ENCODE measurements at places on chromosomes 5 and 9.
A peak's percentile ranks its signal among the peaks of the same experiment; 100 is the strongest.

DNA sequence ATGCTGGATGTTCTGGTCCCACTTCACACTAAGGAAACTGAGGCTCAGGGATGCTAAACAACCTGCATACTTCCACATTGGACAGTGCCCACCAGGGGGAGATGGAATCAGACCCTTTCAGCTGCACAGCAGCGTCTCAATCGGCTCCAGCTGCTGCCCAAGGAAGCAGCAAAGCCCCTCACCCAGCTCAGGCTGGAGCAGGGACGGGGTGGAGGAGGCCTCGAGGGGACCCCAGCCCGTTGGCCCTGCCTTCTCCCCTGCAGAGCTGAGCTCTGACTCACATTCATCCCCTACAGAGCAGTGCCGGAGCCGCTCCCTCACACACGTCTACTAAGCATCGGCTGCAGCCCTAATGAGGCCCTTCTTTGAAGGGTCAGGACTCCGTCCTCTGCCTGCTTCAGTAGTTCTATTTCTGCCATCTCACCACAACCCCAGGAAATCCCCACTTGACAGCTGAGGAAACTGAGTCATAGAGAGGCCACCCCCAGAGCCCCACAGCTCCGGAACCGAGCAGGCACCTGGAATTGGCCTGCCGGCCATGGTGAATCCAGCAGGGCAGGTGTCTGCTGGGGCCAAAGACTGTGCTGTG, 21.5 kb upstream of the SUSD3 start:
- H3K27me3 ChIP-seq = no peaks in the 10 kb centered on the region
- peaks cover 36% of the 10 kb centered on the region for H3K36me3 ChIP-seq
- no peak for DNase-seq
- H3K4me1 ChIP-seq = peaks cover 52% of the 10 kb centered on the region
- H3K4me3 ChIP-seq = no peak overlapping the region

GRCh38 chr5:131976414-131977211, 31.1 kb upstream of the MEIKIN start:
- DNase-seq = no peak
- peaks cover 4% of the 10 kb centered on the region for H3K36me3 ChIP-seq
- H3K27me3 ChIP-seq = no peaks in the 10 kb centered on the region
- H3K4me3 ChIP-seq = no peak overlapping the region
- H3K27ac ChIP-seq = no peak overlapping the region
- H3K4me1 ChIP-seq = peaks cover 57% of the 10 kb centered on the region

DNA sequence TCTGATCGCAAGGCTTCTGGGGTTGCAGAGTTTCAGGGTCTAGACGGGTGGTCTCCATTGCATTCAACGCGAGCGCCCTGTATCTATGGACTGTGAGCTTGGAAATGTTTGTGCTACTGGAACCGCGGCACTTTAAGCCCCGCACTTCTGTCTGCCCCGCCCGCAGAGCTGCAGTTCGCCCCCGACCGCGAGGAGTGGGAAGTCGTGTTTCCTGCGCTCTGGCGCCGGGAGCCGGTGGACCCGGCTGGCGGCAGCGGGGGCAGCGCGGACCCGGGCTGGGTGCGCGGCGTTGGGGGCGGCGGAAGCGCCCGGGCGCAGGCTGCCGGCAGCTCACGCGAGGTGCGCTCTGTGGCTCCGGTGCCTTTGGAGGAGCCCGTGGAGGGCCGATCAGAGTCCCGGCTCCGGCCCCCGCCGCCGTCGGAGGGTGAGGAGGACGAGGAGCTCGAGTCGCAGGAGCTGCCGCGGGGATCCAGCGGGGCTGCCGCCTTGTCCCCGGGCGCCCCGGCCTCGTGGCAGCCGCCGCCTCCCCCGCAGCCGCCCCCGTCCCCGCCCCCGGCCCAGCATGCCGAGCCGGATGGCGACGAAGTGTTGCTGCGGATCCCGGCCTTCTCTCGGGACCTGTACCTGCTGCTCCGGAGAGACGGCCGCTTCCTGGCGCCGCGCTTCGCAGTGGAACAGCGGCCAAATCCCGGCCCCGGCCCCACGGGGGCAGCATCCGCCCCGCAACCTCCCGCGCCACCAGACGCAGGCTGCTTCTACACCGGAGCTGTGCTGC, 1.0 kb downstream of the ADAMTS19 start:
- DNase-seq = no peak
- no peaks in the 10 kb centered on the region for H3K36me3 ChIP-seq

DNA sequence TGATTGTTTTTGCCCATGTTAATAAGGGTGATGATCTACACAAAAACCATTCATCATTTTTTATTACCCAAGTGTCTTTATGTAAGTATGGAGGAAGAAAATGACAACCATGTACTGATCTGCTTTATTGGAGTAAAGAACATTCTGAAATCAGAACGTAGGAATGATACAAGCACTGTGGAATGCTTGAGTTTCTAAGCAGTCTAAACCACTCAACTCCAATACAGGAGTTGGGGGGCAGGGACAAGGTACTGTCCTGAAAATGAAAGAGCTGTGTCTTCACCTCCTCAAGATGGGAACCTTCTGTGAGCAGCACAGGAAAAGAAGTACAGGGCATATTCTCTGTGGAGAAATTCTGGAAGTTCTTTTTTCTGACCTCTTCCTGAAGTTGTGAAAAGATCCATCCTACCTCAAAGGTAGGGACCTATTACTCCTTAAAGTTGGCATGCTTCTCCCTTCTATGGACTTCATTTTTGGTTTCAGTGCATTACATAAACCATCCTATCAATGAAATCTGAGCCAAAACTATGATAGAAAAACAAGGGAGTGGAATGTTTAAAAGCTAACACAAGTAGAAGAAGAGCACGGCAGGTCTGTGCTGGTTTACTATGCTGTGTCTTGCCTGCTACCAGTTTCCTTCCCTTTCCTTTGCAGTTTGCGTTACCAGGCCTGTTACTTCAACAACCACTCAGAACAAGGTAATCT, 202.6 kb downstream of the SEMA5A start:
- H3K4me3 ChIP-seq = no peak overlapping the region
- no peak for DNase-seq
- H3K27me3 ChIP-seq = no peaks in the 10 kb centered on the region
- H3K27ac ChIP-seq = no peak overlapping the region

DNA sequence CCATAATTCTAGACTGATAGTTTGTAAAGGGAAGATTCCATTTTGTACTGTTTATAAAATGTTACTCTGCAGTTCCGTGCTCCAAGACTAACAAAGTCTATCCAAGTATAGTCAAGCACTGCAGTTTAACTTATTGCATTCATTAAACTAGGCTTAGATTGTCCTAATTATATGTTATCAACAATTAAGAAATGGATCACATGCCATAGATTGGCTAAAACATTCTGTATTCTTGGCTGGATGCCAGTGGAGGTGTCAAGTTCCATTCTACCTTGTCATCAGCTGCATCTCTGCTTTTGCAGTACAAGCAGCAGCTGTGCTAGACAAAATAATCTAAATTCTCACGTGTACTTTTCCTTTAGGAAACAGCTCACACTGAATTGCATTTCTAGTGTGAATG, 69.4 kb upstream of the MEF2C start:
- no peaks in the 10 kb centered on the region for H3K4me1 ChIP-seq
- no peak overlapping the region for H3K27ac ChIP-seq
- H3K27me3 ChIP-seq = peaks cover 4% of the 10 kb centered on the region
- H3K36me3 ChIP-seq = no peaks in the 10 kb centered on the region
- no peak overlapping the region for H3K4me3 ChIP-seq

DNA sequence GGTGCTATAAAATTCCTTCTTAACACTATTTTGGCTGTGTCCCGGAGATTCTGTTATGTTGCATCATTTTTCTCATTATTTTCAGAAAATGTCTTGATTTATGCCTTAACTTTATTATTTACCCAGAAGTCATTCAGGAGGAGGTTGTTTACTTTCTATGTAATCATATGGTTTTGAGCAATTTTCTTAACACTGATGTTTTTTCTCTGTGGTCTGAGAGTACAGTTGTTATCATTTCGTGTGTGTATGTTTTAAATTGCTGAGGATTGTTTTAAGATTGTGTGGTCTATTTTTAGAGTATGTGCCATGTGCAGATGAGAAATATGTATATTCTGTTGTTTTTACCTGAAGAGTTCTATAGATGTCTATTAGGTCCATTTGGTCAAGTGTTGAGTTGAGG, 498.1 kb upstream of the ZNF608 start:
- H3K36me3 ChIP-seq = no peaks in the 10 kb centered on the region
- H3K27ac ChIP-seq = no peak overlapping the region
- H3K27me3 ChIP-seq = no peaks in the 10 kb centered on the region
- no peak overlapping the region for H3K4me3 ChIP-seq
- H3K4me1 ChIP-seq = no peaks in the 10 kb centered on the region

GRCh38 chr5:23353286-23353685, 154.1 kb upstream of the PRDM9 start:
- no peak overlapping the region for H3K4me3 ChIP-seq
- no peak overlapping the region for H3K27ac ChIP-seq
- no peaks in the 10 kb centered on the region for H3K36me3 ChIP-seq
- H3K27me3 ChIP-seq = no peaks in the 10 kb centered on the region
- DNase-seq = no peak

DNA sequence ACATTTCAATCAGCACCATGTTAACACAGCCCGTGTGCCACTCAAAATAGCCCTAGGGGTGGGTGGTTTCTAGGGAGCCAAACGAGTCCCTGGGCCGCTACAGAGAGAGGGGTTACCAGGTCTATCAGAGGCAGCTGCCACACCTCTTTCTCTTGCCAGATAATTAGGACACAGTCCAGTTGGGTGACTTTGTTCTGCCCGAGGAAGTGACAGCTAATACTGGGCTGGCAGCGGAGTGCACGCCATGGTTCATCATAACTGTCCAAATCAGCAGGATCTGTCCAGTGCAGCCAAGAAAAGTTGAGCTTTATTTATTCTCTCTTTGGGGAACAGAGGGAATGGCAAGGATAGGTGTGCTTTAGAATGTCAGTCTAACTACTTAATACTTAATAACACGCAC, 583.8 kb downstream of the BRINP1 start:
- H3K27ac ChIP-seq = no peak overlapping the region
- H3K4me3 ChIP-seq = no peak overlapping the region
- no peaks in the 10 kb centered on the region for H3K4me1 ChIP-seq
- no peaks in the 10 kb centered on the region for H3K36me3 ChIP-seq
- no peaks in the 10 kb centered on the region for H3K27me3 ChIP-seq
- no peak for DNase-seq

DNA sequence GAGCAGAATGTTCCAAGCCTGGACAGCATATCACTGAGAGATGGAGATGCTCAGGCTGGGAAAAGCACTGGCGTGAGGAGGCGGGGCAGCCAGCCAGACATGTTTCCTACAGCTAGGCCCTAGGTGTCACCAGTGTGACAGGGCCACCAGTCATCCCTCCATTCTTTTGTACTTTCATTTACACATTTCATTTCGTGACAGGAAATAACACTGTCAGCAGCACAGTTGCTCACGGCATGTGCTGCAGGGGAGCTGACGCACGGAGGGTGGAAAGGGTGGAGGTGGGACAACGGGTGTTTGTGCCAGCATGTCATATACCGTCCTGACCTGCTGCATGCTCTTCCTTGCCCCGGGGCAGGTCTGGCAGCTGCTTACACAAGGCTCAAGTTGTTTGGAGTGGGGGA, 14.8 kb upstream of the CEMIP2 start:
- peaks cover 53% of the 10 kb centered on the region for H3K4me1 ChIP-seq
- peak overlapping the region; percentile 72 for H3K4me3 ChIP-seq
- H3K27ac ChIP-seq = peak overlapping the region; percentile 99
- no peaks in the 10 kb centered on the region for H3K27me3 ChIP-seq

GRCh38 chr5:155738616-155739015, 588.3 kb upstream of the SGCD start:
- DNase-seq = no peak
- no peaks in the 10 kb centered on the region for H3K36me3 ChIP-seq
- peaks cover 10% of the 10 kb centered on the region for H3K27me3 ChIP-seq
- H3K4me3 ChIP-seq = no peak overlapping the region

GRCh38 chr5:143682246-143682905, 129.6 kb upstream of the HMHB1 start:
- no peak overlapping the region for H3K27ac ChIP-seq
- H3K4me1 ChIP-seq = peaks cover 31% of the 10 kb centered on the region
- peaks cover 4% of the 10 kb centered on the region for H3K27me3 ChIP-seq
- no peak for DNase-seq
- H3K36me3 ChIP-seq = no peaks in the 10 kb centered on the region
- H3K4me3 ChIP-seq = no peak overlapping the region

DNA sequence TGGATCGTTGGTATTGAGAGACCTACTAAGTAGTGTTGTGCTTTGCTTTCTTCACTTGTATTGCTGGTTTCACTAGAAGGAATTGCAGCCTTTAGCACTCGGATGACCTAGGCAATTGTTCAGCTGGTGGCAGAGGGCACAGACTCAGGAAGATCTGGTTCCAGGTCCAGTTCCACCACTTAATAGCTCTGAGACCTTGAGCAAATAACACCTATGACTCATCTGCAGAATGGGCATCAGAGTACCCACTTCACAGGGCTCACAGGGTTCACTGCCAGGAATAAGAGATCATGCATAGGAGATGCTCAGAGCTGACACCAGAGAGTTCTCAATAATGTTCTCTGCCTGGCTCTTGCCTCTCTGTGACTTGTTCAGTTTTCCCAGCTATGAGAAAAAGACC, 133.6 kb downstream of the SIL1 start:
- no peaks in the 10 kb centered on the region for H3K36me3 ChIP-seq
- no peak overlapping the region for H3K4me3 ChIP-seq
- H3K27ac ChIP-seq = no peak overlapping the region
- H3K4me1 ChIP-seq = peaks cover 13% of the 10 kb centered on the region
- no peak for DNase-seq

DNA sequence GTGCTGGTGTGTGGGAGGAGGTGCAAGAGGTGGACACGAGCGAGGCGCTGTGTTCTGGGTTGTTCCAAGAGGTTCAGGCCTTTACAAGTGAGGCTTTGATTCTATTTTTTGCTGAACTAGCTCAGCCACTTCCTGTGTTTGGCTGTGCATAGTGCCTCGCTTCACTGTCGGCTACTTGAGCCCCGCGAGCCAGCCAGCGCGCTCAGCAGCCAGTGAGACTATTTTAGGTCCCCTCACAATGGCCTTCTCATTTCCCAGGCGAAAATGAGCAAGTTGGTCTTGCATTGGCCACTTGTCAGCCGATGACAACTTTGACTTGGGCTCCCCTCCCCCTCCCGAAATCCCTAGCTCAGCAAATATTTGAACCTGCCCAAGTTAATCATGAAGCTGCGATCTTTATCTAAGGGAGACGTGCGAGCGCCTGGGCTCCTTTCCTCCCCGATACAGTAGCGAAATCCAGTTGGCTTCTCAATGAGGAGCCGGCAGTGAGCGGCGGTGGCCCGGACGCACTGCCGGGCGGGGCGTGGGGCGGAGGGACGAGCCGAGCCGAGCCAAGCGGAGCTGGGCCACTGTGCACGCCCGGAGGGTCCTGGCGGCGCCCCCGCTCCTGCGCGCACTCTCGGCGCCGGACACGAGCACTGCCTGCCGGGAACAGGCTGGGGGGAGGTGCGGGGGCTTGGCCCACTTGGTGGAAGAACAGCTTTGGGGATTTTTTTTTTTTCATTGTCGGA, 72.6 kb downstream of the PIK3R1 start:
- peak; percentile 70 for DNase-seq
- H3K27ac ChIP-seq = peak overlapping the region; percentile 94
- H3K4me3 ChIP-seq = peak overlapping the region; percentile 84
- H3K4me1 ChIP-seq = peaks cover 89% of the 10 kb centered on the region
- peaks cover 49% of the 10 kb centered on the region for H3K36me3 ChIP-seq
- H3K27me3 ChIP-seq = no peaks in the 10 kb centered on the region

- H3K36me3 ChIP-seq = peaks cover 32% of the 10 kb centered on the region
- peaks cover 12% of the 10 kb centered on the region for H3K4me1 ChIP-seq
- no peaks in the 10 kb centered on the region for H3K27me3 ChIP-seq
- no peak for DNase-seq
- H3K27ac ChIP-seq = no peak overlapping the region
These were observed 142.0 kb downstream of the ZCCHC7 start for GRCh38 chr9:37262410-37262809.

- no peak overlapping the region for H3K4me3 ChIP-seq
- DNase-seq = no peak
- H3K27ac ChIP-seq = no peak overlapping the region
- no peaks in the 10 kb centered on the region for H3K36me3 ChIP-seq
- H3K27me3 ChIP-seq = no peaks in the 10 kb centered on the region
These were observed 319.9 kb downstream of the RAB3C start for GRCh38 chr5:58902765-58903164.
